ENCODE measurements at places on chromosomes 7 and 10. TPM values are rescaled to one million over a fixed set of nuclear protein-coding genes. Genes with fewer than 3 reads are reported as not detected.

The PODXL gene
- total RNA-seq = 302 TPM

DNA sequence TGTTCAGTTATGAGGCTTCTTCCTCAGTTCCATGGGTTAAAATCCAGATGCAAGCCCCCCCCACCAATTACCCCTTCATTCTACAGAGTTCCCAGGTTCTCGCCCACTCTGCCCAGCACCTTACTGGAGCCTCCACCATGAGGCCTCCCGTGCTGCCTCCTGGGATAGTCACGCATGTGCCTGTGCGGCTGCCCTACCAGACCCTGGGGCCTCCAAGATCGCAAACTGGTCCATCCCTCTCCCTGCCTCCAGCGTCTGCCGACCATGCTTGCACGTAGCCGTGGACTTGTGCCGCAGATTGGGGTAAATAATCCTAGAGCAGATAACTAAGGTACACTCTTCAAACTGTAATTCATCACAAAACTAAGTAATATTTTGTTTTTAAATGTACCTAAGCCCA is 611.2 kb downstream of the PTPRN2 start:
- no peak for DNase-seq

The ITIH2 gene
- total RNA-seq = not detected

The CRYGN gene
- total RNA-seq = not detected

The AGR2 gene
- not detected for total RNA-seq

The AQP1 gene
- 2.7 TPM for total RNA-seq

DNA sequence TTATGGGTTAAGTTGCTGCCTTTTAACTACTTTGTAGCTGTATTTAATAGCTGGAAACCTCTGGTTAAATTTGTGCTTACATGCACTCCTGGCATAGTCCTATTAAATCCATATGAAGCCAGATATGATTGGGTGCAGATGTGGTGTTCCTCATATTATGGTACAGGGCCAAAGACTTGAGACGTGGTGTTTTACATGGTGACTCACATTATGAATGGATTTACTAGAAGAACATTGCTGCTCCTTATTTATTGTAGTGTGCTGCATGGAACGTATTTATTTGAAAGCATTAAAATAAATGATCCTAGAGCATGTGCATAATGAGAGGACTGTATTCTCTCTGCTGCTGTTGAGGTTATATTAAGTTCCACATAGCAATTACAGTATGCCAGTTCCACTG is 224.1 kb downstream of the SLC25A13 start:
- no peak for DNase-seq

GRCh38 chr7:10579561-10579960 is 394.1 kb upstream of the PHF14 start:
- no peak for DNase-seq

DNA sequence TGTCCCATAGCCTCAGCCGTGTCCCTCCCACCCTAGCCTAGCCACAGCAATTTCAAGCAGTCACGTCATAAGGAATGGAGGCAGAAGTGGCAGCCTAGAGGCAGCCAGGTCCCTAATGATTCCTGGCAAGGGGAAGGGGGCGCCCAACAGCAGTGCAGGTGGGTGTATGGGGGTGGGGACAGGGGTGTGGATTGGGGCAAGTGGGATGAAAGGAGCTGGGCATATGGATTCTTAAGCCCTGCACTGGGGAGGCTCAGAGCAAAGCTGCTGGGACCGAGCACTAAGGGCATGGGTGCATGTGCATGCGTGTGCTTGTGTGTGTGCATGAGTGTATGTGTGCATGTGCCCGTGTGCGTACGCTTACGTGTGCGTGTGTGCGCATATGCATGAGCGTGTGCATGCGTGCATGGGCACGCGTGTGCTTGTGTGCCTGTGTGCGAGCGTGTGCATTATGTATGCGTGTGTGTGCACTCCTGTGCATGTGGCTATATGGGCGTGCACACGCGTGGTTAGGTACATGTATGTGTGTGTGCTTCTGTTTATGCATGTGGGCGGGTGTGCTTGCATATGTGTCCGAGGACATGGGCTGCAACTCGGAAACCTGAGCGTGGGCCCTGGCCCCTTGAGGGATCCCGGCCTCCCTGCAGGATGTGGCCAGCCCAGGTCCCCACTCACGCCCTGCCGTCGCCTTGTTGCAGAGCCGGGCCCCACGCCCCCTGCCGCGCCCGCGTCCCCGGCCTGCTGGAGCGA is 34.1 kb downstream of the SH2B2 start:
- no peak for DNase-seq

GRCh38 chr7:82258181-82258580 is 185.4 kb downstream of the CACNA2D1 start:
- no peak for DNase-seq

The TRIL gene
- 0.23 TPM for total RNA-seq

DNA sequence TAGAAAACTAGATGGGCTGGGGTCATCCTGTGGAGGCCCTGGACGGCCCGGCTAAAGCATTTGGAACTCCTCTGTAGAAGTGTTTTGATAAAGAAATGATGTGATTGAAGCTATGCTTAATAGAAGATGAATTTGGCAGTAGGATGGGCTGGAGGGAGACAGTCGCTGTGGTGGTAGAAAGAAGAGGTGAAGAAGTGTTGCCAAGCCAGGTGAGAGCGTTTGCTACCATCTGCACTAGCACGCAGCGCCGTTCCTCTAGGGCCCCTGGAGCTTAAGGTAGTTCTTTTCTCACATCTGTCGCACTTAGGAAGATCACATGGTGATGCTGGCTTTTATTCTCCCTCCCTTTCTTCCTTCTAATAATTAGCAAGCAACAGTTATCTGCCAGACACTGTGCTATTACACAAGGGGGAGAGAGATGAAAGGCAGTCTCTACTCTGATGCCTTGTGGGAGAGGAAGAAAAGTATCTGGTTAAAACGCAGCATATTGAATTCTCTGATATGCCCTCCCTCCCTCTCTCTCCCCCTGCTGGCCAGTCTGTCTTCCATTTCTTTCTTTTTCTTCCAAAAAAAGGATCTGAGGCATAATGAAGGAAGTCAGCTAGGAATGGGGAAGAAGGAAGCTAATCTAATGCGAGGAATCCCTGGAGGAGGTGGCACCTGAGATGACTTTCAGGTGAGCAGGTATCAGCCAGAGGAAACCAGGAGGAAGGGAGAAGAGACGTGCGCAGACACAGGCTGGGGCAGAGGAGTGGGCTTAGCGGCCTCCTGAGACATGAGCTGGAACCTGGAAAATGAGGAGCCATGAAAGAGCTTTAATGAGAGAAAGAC is 162.3 kb upstream of the KLF14 start:
- peak; percentile 31 for DNase-seq

DNA sequence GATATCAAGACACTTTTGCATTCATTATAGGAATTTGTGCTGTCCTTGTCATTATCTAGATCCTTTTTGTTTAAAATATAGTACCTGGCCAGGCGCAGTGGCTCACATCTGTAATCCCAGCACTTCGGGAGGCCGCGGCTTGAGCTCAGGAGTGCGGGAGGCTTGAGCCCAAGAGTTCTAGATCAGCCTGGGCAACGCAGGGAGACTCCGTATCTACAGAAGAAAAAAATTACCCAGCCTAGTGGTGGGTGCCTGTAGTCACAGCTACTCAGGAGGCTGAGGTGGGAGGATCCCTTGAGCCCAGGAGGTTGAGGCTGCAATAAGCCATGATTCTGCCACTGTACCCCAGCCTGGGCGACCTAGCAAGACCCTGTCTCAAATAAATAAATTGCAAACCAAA is 621 bp upstream of the MORN4 start:
- no peak for DNase-seq

DNA sequence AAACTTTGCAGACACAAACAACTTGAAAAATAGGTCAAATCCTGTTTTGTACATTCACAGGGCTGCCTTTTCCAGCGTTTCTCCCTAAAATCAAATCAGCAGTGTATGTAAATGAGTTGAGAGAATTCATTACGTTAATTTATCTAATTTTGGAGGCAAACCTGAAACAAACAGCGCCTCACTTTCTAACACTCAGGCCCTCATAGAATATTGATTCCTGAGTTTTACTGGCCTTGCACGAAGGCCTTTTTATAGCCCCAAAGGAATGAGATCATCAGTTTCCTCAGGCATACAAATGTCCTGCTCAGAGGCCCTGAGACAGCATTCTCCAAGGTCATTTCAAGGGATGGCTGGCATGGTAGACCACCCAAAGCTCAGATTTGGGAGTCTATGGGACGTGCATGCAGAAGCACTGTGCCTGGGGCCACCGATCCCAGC is 131.7 kb upstream of the CHST15 start:
- DNase-seq = no peak

The PLXDC2 gene
- 73.1 TPM for total RNA-seq

GRCh38 chr10:6576326-6576725 is 3.8 kb downstream of the PRKCQ start:
- no peak for DNase-seq

The CLDN3 gene
- 0.36 TPM for total RNA-seq

DNA sequence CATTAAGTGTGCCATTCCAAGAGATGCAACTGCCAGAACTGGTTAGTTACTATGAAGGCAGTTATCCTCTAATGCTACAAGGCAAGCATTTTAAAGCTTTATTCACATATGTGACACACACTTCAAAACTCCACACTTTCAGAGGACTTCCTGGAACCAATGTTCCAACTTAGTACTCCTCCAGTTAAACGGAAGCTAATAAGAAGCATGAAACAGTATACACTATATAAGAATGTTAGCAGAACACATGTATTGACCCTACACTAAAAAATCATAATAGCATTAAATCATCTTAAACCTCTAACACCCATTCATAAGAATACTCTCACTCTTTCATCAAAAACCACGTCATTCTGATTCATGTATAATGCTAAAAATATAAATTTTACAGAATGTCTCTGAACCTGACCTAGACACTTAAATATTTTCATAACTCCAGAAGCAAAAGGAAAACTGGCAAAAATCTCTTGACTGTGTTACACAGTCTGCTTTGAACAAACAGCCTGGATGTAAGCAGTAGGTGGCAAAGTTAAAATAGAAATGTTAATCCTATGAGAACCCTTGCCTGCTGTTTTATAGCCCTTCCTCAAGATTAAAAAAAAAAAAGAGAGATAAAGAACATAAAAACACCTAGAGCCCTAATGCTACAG is 135.0 kb downstream of the SEMA3C start:
- DNase-seq = no peak

DNA sequence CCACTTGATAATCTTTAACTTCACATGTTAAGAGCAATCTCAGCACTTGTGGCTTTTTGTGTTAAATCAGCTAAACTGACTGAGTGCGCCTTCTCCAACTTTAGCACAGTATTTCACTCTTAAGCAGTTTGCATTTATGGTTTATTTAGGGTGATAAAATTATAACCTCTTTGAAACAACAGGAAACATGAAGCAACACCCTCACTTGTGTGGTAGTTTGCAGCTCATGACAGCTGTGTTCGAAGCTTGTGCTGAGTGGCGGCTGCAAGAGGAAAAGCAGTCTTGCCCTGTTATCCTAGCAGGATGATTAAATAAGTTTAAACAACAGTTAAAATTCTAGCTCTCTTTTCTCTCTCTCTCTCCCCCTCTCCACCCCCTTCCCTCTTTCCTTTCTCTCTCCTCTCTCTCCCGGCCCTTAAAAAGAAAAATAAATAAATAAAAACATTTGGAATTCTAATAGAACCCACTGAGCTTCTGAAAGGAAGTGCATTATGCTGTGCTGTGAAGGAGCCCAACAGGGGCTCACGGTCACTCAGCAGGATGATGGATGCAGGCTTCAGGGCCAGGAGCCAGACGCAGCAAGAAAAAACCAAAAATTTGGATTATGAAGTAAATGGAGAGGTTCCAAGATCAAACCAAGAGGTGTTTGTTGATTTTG is 25.2 kb downstream of the OGDH start:
- DNase-seq = no peak

The GSDME gene
- total RNA-seq = 4.4 TPM

DNA sequence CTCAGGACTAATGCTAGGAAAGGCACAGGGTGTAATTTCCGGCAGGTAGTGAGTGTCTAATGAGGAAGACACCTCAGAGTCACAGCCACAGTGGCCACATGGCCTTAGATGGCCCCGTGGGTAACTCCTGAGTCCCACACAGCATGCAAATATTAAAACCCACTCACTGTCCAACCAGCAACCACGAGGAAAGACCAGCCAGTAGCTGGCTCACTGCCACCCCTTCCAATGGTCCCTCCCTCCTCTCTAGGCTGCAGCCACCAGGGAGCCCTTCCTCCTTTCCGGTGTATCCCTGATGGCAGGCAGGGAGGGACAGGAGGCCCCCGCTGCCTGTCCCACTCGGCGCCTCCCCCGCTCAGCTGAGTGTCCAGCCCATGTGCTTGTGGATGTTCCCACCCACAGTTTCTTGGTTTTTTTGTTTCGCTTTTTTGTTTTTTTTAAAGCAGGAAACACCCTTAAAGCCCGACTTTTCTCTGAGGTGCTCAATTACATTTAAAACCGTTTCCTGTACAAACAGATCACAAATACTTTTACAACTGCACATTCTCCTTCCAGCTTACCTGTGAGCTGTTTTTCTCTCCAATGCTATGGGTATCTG is 9.2 kb downstream of the BNIP3 start:
- DNase-seq = no peak

DNA sequence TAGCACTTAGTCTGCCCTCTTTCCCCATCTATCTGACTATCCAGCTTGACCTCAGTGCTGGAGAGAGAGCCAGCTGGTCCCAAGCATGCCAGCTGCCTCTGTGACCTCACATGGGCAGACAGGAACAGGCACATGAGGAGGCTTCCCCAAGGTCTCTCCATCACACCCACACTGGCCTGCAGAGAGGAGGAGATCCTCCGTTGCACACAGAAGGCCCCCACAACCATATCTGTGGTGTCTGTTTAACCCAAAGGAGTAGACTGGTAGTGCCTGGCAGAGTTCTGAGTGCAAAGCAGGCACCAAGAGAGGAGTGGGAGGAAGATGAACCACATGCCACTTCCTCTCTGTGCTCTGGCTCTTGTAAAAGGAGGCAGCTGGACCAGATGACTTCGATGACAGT is 4.8 kb upstream of the ANK3 start:
- no peak for DNase-seq

The VSTM2A gene
- total RNA-seq = 1.2 TPM

DNA sequence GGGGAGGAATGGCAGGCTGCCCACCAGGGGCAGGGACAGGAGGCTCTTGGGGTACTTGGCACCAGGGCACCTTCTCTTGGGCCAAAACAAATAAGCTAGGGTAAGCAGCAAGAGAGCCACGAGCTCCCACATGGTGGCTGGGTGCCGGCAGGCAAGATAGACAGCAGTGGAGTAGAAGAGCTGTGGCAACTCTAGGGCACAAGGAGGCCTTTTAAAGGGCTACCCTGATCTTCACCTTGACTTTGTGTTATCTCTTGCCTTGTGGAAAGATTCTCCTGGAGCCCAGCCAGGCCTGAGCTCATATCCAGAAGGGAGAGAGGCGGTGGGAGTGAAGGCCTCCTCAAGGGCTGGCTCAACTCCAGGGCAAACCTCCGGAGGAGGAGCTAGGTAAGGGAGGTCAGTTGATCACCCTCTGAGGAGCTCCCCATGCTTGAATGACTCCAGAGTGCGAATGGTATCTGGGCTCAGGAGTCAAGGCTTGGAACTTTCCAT is at the start of gene CYP17A1:
Gene CYP17A1 (minus strand): TSS at position 184 of the 492 bp plus-strand sequence. CDS start 52 bp downstream, at position 132.
- no peak for DNase-seq

Data from endothelial cell (in vitro differentiated cells).